Pancreas (tissue), 10 donors: ENCODE measurements at places on chromosomes 3 and 15. TPM values are rescaled to one million over a fixed set of nuclear protein-coding genes. Genes with fewer than 3 reads are reported as not detected.

Gene OR5AC2
- polyA plus RNA-seq = not detected

Gene CISH
- 11.3 TPM for polyA plus RNA-seq

Gene PLA1A
- 1.2 TPM for polyA plus RNA-seq

Gene PATL2
- 1.6 TPM for polyA plus RNA-seq

Gene PARP9
- 18.1 TPM for polyA plus RNA-seq

Gene SLC6A20
- 7.7 TPM for polyA plus RNA-seq

Gene ZMYND10
- polyA plus RNA-seq = 5.1 TPM

Gene TBCCD1
- polyA plus RNA-seq = 4.2 TPM

Gene DIS3L
- 16.2 TPM for polyA plus RNA-seq

Gene CERS3
- polyA plus RNA-seq = 0.07 TPM

Gene TUSC7
- not detected for polyA plus RNA-seq

Gene CHRFAM7A
- 0.33 TPM for polyA plus RNA-seq

Gene COL7A1
- polyA plus RNA-seq = 12.6 TPM

Gene PLSCR5
- polyA plus RNA-seq = not detected

Gene DIPK2A
- polyA plus RNA-seq = 1.6 TPM

Gene CEMIP
- polyA plus RNA-seq = 0.07 TPM

Gene SPINK8
- not detected for polyA plus RNA-seq

Gene UTS2B
- polyA plus RNA-seq = 0.09 TPM

Gene CCDC80
- 6.9 TPM for polyA plus RNA-seq

Gene TIGIT
- 0.05 TPM for polyA plus RNA-seq

Gene HYKK
- 3.2 TPM for polyA plus RNA-seq

Gene DOCK3
- 0.57 TPM for polyA plus RNA-seq

Gene MED12L
- polyA plus RNA-seq = 0.16 TPM

Gene TERB2
- polyA plus RNA-seq = not detected

Gene HESX1
- polyA plus RNA-seq = 1.1 TPM

Gene SKOR1
- polyA plus RNA-seq = 0.30 TPM

Gene RARB
- polyA plus RNA-seq = 0.49 TPM

Gene GHSR
- polyA plus RNA-seq = 0.85 TPM

Gene C3orf22
- polyA plus RNA-seq = 0.09 TPM

Gene SEMA3G
- polyA plus RNA-seq = 4.9 TPM

Gene CSPG4
- 2.9 TPM for polyA plus RNA-seq

Gene ALDH1L1
- 44.0 TPM for polyA plus RNA-seq

Gene TGM5
- polyA plus RNA-seq = not detected

Gene TLR9
- 0.27 TPM for polyA plus RNA-seq

Gene HRG
- not detected for polyA plus RNA-seq

Gene CYP11A1
- 0.11 TPM for polyA plus RNA-seq

Gene OR5K2
- not detected for polyA plus RNA-seq

Gene AMT
- polyA plus RNA-seq = 31.4 TPM

Gene LTF
- 6.9 TPM for polyA plus RNA-seq

Gene GPR149
- polyA plus RNA-seq = not detected

Gene SOX2
- polyA plus RNA-seq = 0.04 TPM

Gene GP9
- 0.14 TPM for polyA plus RNA-seq

Gene SYNPR
- not detected for polyA plus RNA-seq
